Aorta (tissue), 5 donors: ENCODE measurements at places on chromosomes 5 and 9. TPM values are rescaled to one million over a fixed set of nuclear protein-coding genes. Genes with fewer than 3 reads are reported as not detected.

- H3K27ac ChIP-seq = peak overlapping the region; percentile 37
- H3K4me1 ChIP-seq = peaks cover 3% of the 10 kb centered on the region
- H3K36me3 ChIP-seq = no peaks in the 10 kb centered on the region
- no peak for DNase-seq
Observed at GRCh38 chr5:32780508-32780919, 69.4 kb downstream of the NPR3 start.

GRCh38 chr5:151078490-151079262 lies 2.2 kb downstream of the TNIP1 start:
- DNase-seq = peak; percentile 59
- no peak overlapping the region for H3K4me3 ChIP-seq
- H3K27ac ChIP-seq = no peak overlapping the region
- H3K36me3 ChIP-seq = no peaks in the 10 kb centered on the region
- no peaks in the 10 kb centered on the region for H3K27me3 ChIP-seq
- no peaks in the 10 kb centered on the region for H3K4me1 ChIP-seq

- H3K36me3 ChIP-seq = no peaks in the 10 kb centered on the region
- DNase-seq = no peak
- H3K27ac ChIP-seq = no peak overlapping the region
- H3K4me3 ChIP-seq = no peak overlapping the region
Observed at GRCh38 chr9:1962122-1962521, 53.0 kb upstream of the SMARCA2 start.

DNA sequence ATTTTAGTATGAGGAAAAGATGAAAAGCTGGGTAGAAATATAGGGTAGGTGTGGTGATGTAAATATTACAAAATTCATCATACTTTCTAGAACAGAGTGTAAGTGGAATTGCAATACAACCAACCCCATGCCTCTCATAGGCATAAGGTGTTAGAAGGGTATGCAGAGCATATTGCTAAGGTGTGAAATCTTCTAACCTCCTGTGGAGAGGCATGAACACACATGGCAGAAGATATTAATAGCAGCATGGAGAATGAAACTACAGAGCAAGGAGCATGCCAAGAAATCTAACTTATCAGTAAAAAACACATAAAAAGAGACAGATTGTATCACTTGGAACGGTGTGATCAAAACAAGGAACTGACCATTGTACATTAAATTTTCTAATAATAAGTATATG lies 441.5 kb downstream of the CDH18 start:
- no peak for DNase-seq
- no peaks in the 10 kb centered on the region for H3K4me1 ChIP-seq
- H3K4me3 ChIP-seq = no peak overlapping the region
- no peaks in the 10 kb centered on the region for H3K36me3 ChIP-seq

DNA sequence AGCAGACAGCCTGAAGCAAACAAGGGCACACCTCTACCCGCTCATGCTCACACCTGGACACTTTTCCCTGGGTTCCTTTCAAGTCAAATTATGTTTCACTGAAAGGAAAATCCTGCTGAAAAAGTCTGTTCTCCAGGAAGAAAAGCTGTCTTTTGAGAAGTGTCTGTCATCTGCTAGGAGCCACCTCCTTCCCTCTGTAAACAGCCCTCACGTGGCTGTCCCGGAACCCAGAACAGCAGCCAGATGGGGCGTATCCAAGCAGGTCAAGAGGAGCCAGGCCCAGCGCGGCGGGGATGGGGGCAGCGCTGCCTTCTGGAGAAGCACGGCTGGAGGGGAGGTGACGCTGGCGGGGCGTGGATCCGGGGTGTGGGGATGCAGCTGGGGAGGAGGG lies at the start of gene PNPLA7:
Gene PNPLA7, minus strand, starts transcription at position 172 of the 391 bp plus-strand sequence. CDS start 205 bp downstream, outside the sequence.
- DNase-seq = peak; percentile 93
- H3K27ac ChIP-seq = peak within 1 kb of the TSS; percentile 65
- no peaks in the 10 kb centered on the region for H3K4me1 ChIP-seq
- H3K4me3 ChIP-seq = peak within 1 kb of the TSS; percentile 79
- H3K36me3 ChIP-seq = no peaks in the 10 kb centered on the region

GRCh38 chr9:121558473-121558872 lies 58.8 kb upstream of the GGTA1 start:
- no peak for DNase-seq
- no peaks in the 10 kb centered on the region for H3K36me3 ChIP-seq
- peak overlapping the region; percentile 71 for H3K27ac ChIP-seq
- H3K4me3 ChIP-seq = no peak overlapping the region
- H3K27me3 ChIP-seq = no peaks in the 10 kb centered on the region

- H3K27me3 ChIP-seq = no peaks in the 10 kb centered on the region
- H3K27ac ChIP-seq = no peak overlapping the region
- no peak for DNase-seq
- no peaks in the 10 kb centered on the region for H3K36me3 ChIP-seq
- no peaks in the 10 kb centered on the region for H3K4me1 ChIP-seq
Observed at GRCh38 chr5:113480243-113480642, 8.0 kb downstream of the MCC start.

GRCh38 chr9:4831119-4831518 lies 38.4 kb downstream of the RCL1 start:
- no peak for DNase-seq
- no peak overlapping the region for H3K4me3 ChIP-seq
- no peaks in the 10 kb centered on the region for H3K36me3 ChIP-seq
- peaks cover 5% of the 10 kb centered on the region for H3K4me1 ChIP-seq

DNA sequence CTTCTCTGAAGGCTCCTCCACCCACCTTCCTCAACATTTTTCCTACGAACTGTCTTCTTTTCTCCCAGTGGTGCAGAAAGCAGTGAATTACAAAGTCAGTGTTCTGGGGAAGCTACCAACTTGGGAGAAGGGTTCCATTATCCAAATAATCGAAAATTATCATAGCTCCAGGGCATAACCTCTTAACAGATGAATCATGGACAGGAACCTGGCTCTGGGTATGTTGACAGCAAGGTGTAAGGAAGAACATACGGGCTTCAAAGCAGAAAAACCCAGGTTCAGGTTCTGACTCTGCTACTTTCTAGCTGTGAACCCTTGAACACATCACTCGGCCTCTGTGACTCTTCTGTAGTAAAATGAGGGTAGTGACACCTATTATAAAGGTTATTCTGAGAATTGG lies 351.3 kb downstream of the ENC1 start:
- no peaks in the 10 kb centered on the region for H3K27me3 ChIP-seq
- H3K4me1 ChIP-seq = no peaks in the 10 kb centered on the region
- no peak overlapping the region for H3K27ac ChIP-seq
- DNase-seq = no peak

The GPX3 gene
- total RNA-seq = 694 TPM
